Activated T-cell treated with anti-CD3 and anti-CD28 coated beads, Interleukin-2, amount 50 U/mL, for 24 hours (primary cell): ENCODE measurements at places on chromosomes 5 and 9.

- H3K27me3 ChIP-seq = no peaks in the 10 kb centered on the region
- no peaks in the 10 kb centered on the region for H3K36me3 ChIP-seq
- H3K4me3 ChIP-seq = no peak overlapping the region
- no peak for DNase-seq
- no peaks in the 10 kb centered on the region for H3K4me1 ChIP-seq
- no peak overlapping the region for H3K27ac ChIP-seq
Observed at GRCh38 chr5:21225223-21226064, 1237.4 kb upstream of the CDH18 start.

DNA sequence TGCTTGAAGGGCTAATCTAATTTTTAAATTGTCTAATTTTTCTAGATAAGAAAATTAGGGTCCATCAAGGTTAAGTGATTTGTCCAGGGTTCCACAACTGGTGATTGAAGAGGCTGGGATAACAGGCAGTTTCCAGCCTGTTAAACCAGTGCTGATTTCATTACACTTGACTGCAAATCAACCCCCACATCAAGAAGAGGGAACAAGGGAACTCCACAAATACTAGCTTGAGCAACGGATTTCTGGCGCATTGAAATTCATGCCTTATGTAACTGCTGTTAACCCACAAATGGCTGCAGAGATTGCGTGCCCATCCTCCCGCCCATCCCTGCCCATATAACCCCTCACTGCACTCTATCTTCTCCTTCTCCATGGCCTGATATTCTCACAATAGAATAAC lies 10.0 kb downstream of the PLPPR1 start:
- H3K36me3 ChIP-seq = no peaks in the 10 kb centered on the region
- H3K4me1 ChIP-seq = no peaks in the 10 kb centered on the region
- no peak overlapping the region for H3K27ac ChIP-seq
- DNase-seq = no peak
- H3K4me3 ChIP-seq = no peak overlapping the region

GRCh38 chr9:79661886-79662536 lies 90.2 kb downstream of the TLE4 start:
- H3K27me3 ChIP-seq = no peaks in the 10 kb centered on the region
- H3K36me3 ChIP-seq = peaks cover 25% of the 10 kb centered on the region
- H3K4me3 ChIP-seq = no peak overlapping the region
- no peak overlapping the region for H3K27ac ChIP-seq
- no peak for DNase-seq

DNA sequence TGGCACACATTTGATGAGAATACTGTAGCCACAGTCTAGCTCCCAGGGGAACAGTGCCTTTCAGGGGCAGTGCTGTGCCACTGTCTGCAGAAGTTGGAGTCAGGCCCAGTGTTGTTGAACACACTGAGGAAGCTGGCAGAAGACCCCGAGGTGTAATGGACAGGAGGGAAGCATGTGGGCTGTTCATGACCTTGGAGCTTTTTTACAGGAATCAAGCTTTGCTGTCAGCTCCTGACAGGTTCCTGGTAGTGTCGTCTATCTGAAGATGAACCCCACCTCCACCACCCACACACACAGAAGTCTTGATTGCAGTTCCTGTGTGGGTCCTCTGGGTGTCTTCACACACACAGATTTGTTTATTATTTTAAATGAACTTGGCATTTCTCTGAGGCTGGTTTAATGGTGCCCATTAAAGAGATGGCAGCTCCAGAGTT lies 40.3 kb upstream of the TNFAIP8 start:
- H3K4me3 ChIP-seq = peak overlapping the region; percentile 49
- no peaks in the 10 kb centered on the region for H3K27me3 ChIP-seq
- peaks cover 62% of the 10 kb centered on the region for H3K36me3 ChIP-seq
- peaks cover 93% of the 10 kb centered on the region for H3K4me1 ChIP-seq
- DNase-seq = peak; percentile 71
